Karpas-422 (cell line): ENCODE measurements at places on chromosomes 12 and 14. TPM values are rescaled to one million over a fixed set of nuclear protein-coding genes. Genes with fewer than 3 reads are reported as not detected.

POP5 gene
- total RNA-seq, result 69.1 and 72.9 TPM in 2 replicates

PARP11 gene
- total RNA-seq, result 10.2 and 17.1 TPM in 2 replicates

- no peak for DNase-seq
- H3K4me1 ChIP-seq, result no peaks in the 10 kb centered on the region
- H3K27me3 ChIP-seq, result peaks cover 3% of the 10 kb centered on the region; the same call in 1 of the 2 replicates
Observed at GRCh38 chr14:100791348-100791735, 34.6 kb upstream of the MEG3 start.

DNA sequence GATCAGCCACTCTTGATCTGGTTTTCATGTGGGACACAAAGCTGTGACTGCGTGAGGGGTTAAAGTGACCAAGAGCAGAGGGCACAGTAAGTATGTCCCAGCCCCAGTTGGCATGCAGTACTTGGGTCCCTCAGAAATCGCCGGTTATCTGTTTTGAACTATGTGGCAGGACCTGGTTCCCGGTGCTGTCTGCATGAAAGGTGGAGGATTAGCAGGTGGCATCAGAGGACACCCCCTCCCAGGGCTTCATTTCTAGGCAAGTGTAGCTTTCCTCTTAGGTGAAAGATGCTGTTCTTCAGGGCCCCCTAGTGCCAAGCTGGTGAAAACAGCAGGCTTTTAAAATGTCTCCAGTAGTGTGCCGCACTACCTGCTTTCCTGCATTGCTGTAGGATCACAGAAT, 57.1 kb downstream of the ATG14 start:
- no peak overlapping the region for H3K4me3 ChIP-seq
- H3K27ac ChIP-seq, result no peak overlapping the region
- H3K4me1 ChIP-seq, result peaks cover 4% of the 10 kb centered on the region
- peak; percentile 90 for DNase-seq

- no peak overlapping the region for H3K4me3 ChIP-seq
- H3K4me1 ChIP-seq, result no peaks in the 10 kb centered on the region
- no peaks in the 10 kb centered on the region for H3K36me3 ChIP-seq
- H3K27ac ChIP-seq, result no peak overlapping the region
- DNase-seq, result no peak
- H3K27me3 ChIP-seq, result no peaks in the 10 kb centered on the region
Observed at GRCh38 chr14:56199095-56199981, 81.1 kb downstream of the PELI2 start.

SLC7A7 gene
- total RNA-seq, result 1.9 and 3.5 TPM in 2 replicates

DNA sequence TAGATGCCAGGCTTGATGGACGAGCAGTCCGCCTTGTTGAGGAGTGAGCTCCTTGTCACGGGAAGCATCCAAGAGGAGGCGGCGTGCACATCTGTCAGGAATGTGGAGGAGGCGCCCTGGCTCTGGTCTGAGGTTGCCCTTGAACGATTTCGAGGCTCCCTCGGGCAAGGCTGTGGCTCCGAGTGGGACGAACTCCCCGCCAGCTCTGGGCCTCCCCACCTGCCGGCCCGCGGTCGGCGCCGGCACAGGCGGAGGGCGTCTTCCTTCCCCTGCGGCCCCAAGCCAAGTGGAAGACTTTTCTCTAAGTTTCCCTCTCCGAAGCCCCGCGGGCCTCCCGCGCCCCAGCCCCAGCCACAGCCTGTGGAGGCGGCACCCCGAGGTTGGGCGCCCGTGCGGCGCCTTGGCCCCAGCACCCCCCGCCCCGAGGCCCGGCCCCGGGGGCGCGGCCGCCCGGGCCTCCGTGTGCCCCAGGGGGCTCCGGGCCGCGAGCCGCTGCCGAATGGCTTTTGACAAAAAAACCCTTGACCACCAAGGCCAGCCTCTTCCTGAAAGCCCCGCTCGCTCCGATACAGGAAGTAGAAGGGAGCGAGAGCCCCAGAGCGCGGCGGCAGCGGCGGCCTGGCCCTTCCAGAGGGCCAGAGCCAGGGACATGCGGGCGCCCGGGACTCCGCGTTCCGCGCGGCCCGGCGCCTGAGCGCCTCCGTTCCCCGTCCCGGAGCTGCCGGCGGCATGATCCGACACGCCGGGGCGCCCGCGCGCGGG, at the start of gene RIN3:
TSS of gene RIN3 (plus strand) at position 578 of the 762 bp plus-strand sequence. CDS start at position 730, 152 bp downstream.
- no peaks in the 10 kb centered on the region for H3K27me3 ChIP-seq
- no peaks in the 10 kb centered on the region for H3K4me1 ChIP-seq
- no peak for DNase-seq
- H3K4me3 ChIP-seq, result no peak within 1 kb of the TSS
- H3K27ac ChIP-seq, result no peak within 1 kb of the TSS

- H3K4me3 ChIP-seq, result no peak overlapping the region
- no peaks in the 10 kb centered on the region for H3K36me3 ChIP-seq
- no peak overlapping the region for H3K27ac ChIP-seq
- DNase-seq, result no peak
- no peaks in the 10 kb centered on the region for H3K4me1 ChIP-seq
- H3K27me3 ChIP-seq, result no peaks in the 10 kb centered on the region
Observed at GRCh38 chr12:70643939-70644338, 6.7 kb upstream of the PTPRB start.

KRT3 gene
- not detected in 2 replicates for total RNA-seq

DNA sequence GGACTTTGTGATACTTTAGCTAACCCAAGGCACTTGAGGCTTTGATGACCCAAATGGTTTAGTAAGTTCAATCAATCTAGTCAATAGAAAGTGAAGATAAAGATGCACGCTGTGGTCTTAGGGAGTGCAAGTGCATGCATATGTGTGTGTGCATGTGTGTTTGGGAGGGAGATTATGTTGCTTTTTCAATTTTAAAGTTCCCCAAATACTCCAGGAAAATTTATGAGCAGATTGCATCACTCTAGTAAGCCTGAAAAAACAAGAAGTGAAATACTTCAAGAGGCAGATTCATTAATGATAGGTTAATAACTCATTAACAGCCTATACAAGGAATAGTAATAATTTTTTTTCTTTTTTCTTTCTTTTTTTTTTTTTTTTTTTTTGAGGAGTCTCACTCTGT, 12.4 kb upstream of the SIX1 start:
- H3K4me1 ChIP-seq, result peaks cover 34% of the 10 kb centered on the region
- DNase-seq, result no peak
- H3K27me3 ChIP-seq, result no peaks in the 10 kb centered on the region
- no peak overlapping the region for H3K4me3 ChIP-seq

DNA sequence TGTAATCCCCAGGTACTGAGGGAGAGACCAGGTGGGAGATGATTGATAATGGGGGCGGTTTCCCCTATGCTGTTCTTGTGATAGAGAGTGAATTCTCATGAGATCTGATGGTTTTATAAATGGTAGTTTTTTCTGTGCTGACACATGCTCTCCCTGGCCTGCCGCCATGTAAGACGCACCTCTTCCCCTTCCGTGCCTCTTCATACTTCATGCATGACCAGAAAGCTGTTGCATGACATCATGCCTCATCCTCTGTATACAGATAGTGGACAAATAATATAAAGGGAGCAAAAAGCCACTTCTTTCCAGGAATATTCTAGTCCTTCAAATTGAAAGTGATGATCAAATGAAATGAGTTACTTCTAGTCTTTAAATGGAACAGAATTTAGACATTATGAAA, 47.3 kb upstream of the LRIG3 start:
- no peak for DNase-seq
- H3K27me3 ChIP-seq, result no peaks in the 10 kb centered on the region
- H3K4me1 ChIP-seq, result no peaks in the 10 kb centered on the region
- H3K4me3 ChIP-seq, result no peak overlapping the region
- no peaks in the 10 kb centered on the region for H3K36me3 ChIP-seq
- H3K27ac ChIP-seq, result no peak overlapping the region

IL31 gene
- not detected in 2 replicates for total RNA-seq

GRCh38 chr14:54366736-54367735, 29.8 kb upstream of the CDKN3 start:
- H3K27me3 ChIP-seq, result no peaks in the 10 kb centered on the region
- H3K27ac ChIP-seq, result no peak overlapping the region
- peak; percentile 90 for DNase-seq
- no peaks in the 10 kb centered on the region for H3K36me3 ChIP-seq
- H3K4me1 ChIP-seq, result no peaks in the 10 kb centered on the region; the same call in 1 of the 2 replicates

KIAA0586 gene
- total RNA-seq, result 31.4 and 42.3 TPM in 2 replicates

OTOGL gene
- not detected in 2 replicates for total RNA-seq

SLCO1B1 gene
- total RNA-seq, result not detected in 2 replicates

MIS18BP1 gene
- 93.3 and 147 TPM in 2 replicates for total RNA-seq

GPR84 gene
- 0.29 TPM in 1 of 2 replicates, not detected in the other for total RNA-seq

DNA sequence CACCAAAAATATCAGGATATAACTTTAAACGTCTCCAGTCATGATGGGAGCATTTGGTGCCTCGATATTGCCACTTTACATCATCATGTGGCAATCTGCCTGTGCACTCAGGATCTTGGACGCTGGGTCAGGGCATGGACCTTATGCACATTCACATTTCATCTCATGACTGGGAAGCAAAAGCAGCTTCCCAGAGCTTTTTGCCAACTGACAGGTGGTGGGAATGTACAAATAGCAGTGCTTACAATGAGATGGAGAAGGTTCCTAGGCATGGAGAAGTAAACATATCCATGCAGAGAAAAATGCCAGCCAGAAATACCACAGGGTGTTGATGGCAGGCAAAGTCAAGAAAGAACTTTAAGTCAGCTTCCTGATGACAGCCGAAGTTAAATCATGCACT, 30.3 kb downstream of the EFCAB11 start:
- no peak for DNase-seq
- H3K36me3 ChIP-seq, result no peaks in the 10 kb centered on the region
- H3K27me3 ChIP-seq, result no peaks in the 10 kb centered on the region
- H3K4me1 ChIP-seq, result no peaks in the 10 kb centered on the region
- H3K27ac ChIP-seq, result no peak overlapping the region

POTEG gene
- total RNA-seq, result not detected in 2 replicates

DNA sequence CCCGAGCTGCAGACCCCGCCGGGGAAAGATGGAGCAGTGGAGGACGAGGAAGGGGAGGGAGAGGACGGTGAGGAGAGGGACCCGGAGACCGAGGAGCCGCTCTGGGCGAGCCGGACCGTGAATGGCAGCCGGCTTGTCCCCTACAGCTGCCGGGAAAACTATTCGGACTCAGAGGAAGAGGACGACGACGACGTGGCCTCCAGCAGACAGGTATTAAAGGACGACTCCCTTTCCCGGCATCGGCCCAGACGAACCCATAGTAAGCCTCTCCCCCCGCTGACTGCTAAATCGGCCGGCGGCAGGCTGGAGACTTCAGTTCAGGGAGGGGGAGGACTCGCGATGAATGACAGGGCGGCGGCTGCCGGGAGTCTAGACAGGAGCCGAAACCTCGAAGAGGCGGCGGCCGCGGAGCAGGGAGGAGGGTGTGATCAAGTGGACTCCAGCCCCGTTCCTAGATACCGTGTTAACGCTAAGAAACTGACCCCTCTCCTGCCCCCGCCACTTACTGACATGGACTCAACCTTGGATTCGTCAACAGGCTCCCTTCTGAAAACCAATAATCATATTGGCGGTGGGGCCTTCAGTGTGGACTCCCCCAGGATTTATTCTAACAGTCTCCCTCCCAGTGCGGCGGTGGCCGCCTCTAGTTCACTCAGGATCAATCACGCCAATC, 962 bp downstream of the LEMD3 start:
- peaks cover 23% of the 10 kb centered on the region for H3K36me3 ChIP-seq
- H3K4me1 ChIP-seq, result peaks cover 48% of the 10 kb centered on the region
- no peaks in the 10 kb centered on the region for H3K27me3 ChIP-seq
- no peak overlapping the region for H3K27ac ChIP-seq
- peak overlapping the region; percentile 98 for H3K4me3 ChIP-seq

GRCh38 chr12:132026061-132026795, 76.5 kb downstream of the EP400 start:
- no peaks in the 10 kb centered on the region for H3K27me3 ChIP-seq
- H3K27ac ChIP-seq, result no peak overlapping the region
- H3K4me3 ChIP-seq, result no peak overlapping the region
- H3K4me1 ChIP-seq, result no peaks in the 10 kb centered on the region
- peaks cover 11% of the 10 kb centered on the region; the same call in 1 of the 2 replicates for H3K36me3 ChIP-seq

- H3K4me1 ChIP-seq, result no peaks in the 10 kb centered on the region
- H3K27me3 ChIP-seq, result peaks cover 6% of the 10 kb centered on the region; the same call in 1 of the 2 replicates
- no peak for DNase-seq
- no peaks in the 10 kb centered on the region for H3K36me3 ChIP-seq
Observed at GRCh38 chr14:90970167-90970600, 90.3 kb downstream of the RPS6KA5 start.

- no peak overlapping the region for H3K4me3 ChIP-seq
- no peak for DNase-seq
- no peaks in the 10 kb centered on the region for H3K4me1 ChIP-seq
- H3K27me3 ChIP-seq, result no peaks in the 10 kb centered on the region
- H3K27ac ChIP-seq, result no peak overlapping the region
- no peaks in the 10 kb centered on the region for H3K36me3 ChIP-seq
Observed at GRCh38 chr12:109446869-109447268, 30.2 kb downstream of the KCTD10 start.

- no peaks in the 10 kb centered on the region for H3K4me1 ChIP-seq
- no peak overlapping the region for H3K4me3 ChIP-seq
- H3K27me3 ChIP-seq, result 0 out of 2 replicates have a peak, but pooled peaks cover 2% of the 10 kb centered on the region
- no peaks in the 10 kb centered on the region for H3K36me3 ChIP-seq
- peak; percentile 46 for DNase-seq
Observed at GRCh38 chr14:88818018-88818417, 6.4 kb upstream of the TTC8 start.
